ENCODE measurements at places on chromosomes 11 and 22.

DNA sequence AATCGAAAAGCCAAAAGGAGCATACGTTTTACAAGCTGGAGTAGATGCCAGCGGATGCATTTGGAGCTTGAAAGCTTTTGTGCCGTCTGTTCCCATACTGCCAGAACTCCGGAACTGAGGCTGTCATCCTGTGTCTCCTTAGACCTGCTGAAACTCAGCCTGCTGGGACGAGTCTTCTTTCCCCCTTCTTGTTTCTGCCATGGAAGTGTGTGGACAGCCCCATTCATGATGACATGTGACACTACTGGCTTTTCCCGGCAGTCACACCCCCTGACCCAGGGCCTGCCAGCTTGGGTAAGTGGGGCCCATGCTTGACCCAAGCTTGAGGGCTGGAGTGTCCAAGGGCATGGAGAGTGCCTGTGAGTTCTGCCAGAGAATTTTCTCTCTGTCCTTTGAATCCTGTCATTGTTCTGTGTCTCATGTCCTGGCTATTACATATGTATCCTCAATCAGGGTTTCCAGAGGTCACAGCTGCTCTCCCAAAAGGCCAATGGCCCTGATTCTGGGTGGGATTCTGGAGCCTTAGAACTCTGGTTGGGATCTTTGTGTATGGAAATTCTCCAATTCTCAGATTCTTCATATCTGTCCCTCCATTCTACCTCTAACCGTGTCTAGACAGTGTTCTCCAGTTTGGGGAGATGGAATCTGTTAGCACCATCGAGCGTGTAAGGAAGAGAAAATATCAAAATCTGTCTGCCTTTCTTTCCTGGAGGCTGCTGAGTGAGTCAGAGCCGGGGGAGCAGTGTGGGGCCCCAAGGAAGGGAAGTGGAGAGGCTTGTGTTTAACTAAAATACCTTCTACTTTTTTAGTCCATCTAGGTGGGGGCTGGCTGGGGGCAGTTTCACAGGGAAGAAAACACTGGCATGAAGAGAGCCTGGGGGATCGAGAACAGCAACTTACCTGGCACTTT lies 73.2 kb downstream of the KIAA1671 start:
- DNase-seq: no peak

GRCh38 chr22:32030518-32031247 lies 12.4 kb upstream of the SLC5A1 start:
- DNase-seq: no peak

- DNase-seq: no peak
These were observed 68.5 kb downstream of the SPATA19 start for GRCh38 chr11:133776671-133777367.

DNA sequence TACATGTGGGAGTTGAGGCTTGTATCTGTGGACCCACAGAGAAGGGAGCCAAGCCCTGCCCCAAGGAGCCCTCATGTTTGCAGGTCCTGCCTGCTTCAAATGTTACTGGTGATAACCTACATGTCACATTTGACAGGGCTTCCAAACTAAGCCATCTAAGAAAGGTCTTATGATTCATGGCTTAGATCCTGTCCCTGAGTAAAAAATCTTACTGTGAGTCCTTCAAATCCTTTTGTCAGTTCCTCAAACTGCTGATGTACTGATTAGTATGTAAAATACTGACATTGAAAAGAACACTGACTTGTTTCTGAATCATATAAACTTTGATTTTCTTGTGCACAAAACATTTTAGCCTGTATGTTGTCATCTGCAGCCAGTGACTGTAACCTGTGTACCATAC lies 1.0 kb upstream of the PANX1 start:
- no peak for DNase-seq

- DNase-seq: no peak
These were observed 13.5 kb upstream of the EP300 start for GRCh38 chr22:41078931-41079330.

- DNase-seq: no peak
These were observed 47.5 kb upstream of the PICALM start for GRCh38 chr11:86116386-86116726.

DNA sequence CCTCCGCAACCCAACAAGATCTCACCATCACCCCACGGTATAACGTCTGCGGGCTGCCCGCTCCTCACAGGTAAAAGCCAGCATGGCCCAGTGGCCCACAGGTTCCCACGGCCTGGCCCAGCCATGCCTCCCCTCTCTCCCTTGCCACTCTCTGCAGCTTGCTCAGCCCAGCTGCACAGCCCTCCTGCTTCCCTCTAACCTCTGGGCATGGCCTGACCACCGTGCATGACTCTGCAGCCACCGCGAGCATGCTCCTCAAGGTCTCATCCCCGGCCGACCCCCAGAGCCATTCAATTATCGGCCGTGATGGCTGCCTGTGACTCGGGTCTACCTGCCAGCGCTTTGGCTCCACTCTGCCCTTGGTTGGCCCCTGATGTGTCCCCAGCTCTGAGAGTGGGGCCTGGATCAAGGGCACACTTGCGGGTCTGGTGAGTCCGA lies 185.5 kb downstream of the CTTN start:
- no peak for DNase-seq

- DNase-seq: no peak
These were observed 28.4 kb downstream of the YAP1 start for GRCh38 chr11:102138670-102139069.

DNA sequence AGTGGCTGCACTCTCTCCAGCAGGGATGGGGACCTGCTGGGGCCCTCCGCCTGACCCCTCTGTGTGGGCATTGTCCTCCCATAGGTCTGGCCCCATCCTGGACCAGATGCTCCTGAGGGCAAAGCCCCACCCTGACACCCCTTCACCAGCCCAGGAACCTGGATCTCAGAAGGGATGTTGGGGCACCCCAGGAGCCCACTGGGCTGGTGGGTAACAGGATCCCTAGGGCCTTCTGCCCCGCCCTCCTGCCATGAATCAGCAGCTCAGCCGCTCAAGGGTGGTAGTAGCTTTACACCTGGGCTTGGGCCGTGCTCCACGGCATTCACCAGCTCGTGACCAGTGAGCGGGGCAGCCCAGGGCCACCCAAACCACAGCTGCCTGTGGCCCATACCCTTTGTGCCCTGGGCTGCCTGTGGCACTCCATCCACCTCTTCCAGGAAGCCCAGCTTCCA lies 1.0 kb upstream of the MAPK12 start:
- no peak for DNase-seq

DNA sequence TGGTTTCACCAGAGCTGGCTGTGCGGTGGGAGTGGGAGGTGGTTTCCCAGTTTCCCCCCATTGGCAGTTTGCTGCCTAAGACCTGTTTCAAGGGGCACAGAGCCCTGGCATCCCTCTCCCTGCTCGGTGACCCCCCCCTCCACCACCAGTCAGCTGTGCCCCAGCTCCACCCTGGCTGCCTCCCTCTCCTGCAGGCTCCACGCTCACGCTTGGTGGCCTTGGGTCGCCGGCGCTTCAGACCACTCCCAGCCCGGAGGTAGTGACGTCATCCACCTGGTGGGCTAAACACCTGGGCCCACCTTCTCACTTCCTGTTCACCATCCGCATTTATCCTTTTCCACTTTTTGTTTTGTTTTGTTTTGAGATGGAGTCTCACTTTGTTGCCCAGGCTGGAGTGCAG lies 7.8 kb downstream of the GAL start:
- no peak for DNase-seq

- no peak for DNase-seq
These were observed 11.1 kb upstream of the CCDC117 start for GRCh38 chr22:28761449-28761755.

DNA sequence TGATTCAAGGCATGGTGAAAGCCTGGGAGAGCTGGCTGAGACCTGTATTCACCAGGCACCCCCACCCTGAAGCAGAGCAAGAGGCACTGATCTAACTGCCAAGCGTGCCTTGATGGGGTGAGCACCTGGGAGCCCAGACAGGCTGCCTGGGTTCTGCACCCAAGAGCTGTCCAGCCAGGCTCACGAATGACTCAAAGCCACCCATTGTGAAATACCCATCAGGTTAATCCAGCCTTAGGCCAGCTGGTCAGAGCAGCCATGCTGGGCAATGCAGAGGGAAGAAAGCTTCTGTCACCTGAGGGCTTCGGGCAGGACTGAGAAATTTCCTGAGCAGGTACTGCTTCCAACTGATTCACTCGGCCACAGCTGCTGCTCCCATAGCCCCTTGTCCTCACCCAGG lies 22.1 kb downstream of the THOC5 start:
- no peak for DNase-seq

DNA sequence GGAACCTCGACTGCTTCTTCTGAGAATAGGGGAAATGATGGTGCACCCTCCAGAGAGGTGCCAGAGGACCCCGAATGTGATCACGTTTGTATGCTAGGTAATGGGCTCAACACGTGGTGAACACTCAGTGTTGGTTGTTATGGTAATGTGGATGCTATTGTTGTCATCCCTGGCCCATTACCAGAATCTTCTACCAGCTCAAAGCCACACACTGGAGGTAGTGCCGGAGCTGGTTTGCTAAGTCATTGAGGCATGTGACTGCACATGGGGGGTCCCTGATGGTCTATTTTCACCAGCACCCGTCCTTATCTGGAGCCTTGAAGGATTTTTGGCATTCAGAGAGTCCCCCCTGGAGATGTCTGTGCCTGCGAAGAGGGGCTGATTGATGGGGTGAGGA lies 119.1 kb upstream of the CD82 start:
- DNase-seq: no peak

- no peak for DNase-seq
These were observed 110.6 kb downstream of the NECTIN1 start for GRCh38 chr11:119618208-119618909.

DNA sequence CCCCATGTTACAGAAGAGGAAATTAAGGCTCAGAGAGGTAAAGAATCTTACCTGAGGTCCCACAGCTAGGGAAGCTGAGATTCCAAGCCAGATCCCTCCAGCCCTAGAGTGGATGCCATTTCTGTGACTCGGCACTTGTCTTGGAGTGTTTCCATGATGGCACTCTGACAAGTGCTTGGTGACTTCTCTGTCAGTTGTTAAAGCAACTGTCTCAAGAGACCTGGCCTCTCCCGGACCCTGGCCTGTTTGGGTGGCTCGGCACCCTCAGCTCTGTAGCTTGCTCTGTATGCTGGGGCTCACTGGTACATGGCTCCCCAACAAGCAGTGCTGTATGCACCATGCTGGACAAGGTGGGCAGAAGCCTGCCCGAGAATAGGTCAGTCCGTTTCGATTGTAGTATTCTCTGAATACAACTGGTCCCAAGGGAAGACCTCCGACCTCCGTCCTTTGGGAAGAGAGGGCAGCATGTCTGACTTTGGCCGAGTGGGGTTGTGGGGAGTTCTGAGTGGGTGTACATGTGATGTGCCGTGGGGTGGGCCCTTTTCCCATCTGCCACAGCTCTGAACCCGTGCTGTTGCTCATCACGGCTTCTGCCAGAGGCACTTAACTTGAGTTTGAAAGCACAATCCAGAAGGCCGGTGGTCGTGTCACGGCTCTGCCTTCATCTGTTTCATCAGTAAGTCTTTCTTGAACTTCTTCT lies 12.4 kb downstream of the ACO2 start:
- DNase-seq: no peak

- DNase-seq: no peak
These were observed 39.4 kb downstream of the MOV10L1 start for GRCh38 chr22:50129121-50129736.

DNA sequence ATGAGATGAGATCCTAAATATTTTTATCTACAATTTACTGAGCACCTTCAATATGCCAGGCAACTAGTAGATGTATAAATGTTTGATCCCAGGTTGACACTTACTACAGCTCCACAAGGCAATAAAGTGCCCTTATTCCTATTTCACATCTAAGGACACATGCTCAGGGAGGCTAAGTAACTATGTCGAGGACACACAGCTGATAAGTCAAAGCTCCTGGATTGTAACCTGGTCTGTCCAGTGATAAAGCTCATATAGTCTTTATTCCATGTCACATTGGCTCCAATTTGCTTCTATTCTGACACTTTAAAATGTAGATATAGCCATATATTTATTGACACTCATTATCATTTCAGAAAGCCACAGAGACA lies 93.8 kb upstream of the BMAL1 start:
- DNase-seq: no peak

DNA sequence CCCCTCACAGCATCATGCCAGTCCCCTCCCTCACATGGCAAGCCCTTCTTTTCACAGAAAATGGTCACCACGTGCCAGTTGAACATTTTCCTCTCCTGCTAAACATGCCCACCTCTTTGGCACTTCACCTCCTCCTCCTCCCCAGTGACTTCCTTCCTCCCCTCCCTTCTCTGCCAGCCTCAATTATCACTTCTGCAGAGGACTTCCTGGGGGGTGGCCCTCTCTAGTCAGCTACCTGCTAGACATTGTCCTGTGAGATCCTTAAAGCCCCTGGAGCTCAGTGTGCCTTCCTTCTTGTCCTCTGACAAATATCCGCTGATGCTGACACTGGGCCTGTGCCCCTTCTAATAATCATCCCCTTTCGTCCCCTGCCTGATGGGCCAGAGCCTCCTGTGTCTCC lies 43.2 kb upstream of the E2F8 start:
- no peak for DNase-seq

- DNase-seq: no peak
These were observed 70.3 kb downstream of the TRIM29 start for GRCh38 chr11:120067438-120068113.

DNA sequence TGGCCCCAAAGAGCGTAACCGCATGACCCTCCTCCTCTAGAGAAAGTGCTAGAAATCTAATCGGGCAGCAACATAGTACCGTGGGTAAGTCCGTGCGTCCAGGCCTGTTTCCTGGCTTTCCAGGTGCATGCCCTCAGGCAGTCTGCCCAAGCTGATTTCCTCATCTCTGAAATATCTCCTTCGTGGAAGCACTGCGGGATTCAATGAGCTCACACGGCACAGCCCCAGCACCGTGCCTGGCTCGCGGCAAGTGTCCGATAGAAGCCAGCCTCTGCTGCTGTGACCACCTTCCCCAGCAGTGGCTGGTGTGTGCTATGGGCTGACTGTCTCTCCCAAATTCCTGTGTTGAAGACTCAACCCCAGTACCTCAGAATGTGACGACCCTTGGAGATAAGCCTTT lies 20.7 kb downstream of the RPUSD4 start:
- no peak for DNase-seq

DNA sequence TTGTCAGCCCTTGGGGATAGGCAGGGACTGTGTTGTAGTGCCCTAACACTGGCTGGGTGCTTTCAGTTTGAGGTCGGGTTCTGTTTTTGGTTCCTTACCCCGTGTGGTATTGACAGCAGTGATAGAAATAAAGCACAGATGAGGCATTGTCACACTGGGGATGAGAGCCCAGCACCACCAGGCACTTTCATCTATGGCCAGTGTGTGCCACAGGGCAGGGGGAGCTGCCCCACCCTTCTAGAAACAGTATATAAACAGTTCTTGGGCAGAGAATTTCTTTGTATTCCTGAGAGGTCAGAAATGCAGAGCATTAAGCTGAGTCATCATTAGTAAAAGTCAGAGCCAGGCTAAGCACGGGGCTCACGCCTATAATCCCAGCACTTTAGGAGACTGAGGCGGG lies 23.1 kb upstream of the CDC42EP2 start:
- no peak for DNase-seq

- DNase-seq: no peak
These were observed 1079.4 kb downstream of the BRD1 start for GRCh38 chr22:48748113-48748859.

DNA sequence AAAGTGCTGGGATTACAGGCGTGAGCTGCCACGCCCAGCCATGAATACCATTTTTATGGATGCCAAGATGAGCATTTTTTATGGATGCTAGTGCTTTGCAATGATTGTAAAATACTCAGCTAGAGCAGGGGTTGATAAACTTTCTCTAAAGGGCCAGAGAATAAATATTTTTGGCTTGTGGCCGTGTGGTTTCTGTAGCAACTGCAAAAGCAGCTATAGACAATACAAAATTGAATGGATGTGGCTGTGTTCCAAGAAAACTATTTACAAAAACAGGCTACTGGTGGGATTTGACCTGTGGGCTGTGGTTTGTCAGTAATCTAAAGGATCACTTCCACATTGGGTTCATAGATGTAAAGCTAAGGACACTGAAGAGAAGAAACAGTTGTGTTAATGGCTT lies 56.0 kb downstream of the COMMD9 start:
- no peak for DNase-seq
